BJ (cell line): ENCODE measurements at places on chromosomes 7 and 10.
A peak's percentile ranks its signal among the peaks of the same experiment; 100 is the strongest.

DNA sequence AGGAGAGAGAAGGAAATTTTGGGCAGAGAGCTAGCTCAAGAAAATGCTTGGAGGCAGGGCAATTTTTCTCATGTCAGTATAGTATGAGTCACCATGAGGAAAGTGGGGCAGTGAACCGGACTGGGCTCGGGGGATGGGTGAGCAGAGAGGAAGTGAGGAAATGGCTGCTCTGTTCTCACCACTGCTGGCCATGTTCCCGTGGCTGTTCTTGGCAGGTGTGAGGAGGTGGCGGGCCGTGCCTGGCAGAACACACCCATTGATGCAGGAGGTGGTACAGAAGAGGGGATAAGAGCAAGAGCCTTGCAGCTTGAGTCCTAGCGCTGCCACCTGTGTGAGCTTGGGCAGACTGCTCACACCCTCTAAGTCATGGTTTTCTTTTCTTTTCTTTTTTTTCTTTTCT lies 304.4 kb upstream of the LYZL1 start:
- peak; percentile 73 for DNase-seq

GRCh38 chr7:33494474-33494873 lies 365.1 kb downstream of the BBS9 start:
- peak; percentile 25 for DNase-seq

DNA sequence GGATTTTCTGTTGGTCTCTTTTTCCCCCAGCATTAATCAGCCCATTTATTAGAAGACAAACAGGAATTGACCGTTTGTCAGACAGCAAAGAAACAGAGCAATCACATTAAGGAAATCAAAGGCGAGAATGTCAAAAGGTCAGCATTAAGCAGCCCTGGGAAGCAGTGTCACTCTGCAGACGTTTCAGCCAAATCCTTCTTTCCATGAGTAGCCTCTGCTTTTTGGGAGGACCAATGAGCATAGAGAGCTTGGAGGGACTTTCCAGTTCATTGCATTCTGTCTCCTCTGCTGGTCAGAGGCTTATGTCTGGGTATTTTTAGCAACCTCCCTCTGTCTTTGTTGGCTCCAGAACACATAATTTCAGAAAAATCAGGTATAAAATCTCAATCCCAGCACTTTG lies 481.4 kb downstream of the GALNT17 start:
- no peak for DNase-seq

DNA sequence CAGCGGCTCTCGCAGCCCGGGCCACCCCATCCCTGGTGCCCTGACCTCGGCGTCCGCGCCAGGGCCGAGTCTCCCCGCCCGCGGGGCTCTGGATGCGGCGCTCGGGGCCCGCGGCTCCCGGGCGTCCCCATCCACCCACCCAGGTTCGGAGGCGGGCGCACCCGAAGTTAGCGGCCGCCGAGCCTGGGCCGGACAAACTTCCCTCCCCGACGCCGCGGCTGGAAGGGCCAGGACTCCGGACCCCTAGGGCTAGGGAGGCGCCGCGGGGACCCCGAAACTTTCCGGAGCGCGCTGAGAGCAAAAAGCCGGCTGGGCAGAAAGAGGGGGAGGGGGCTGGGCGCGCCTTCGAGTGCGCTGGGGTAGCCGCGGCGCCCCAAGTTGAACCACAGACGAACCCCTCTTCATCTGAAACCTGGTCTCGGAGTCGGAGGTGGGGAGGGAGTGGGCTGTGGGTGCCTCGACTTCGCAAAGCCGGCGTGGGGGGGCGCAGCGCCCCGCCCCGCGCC lies 3.7 kb upstream of the ELFN1 start:
- no peak for DNase-seq

- DNase-seq, result no peak
Measured at GRCh38 chr7:69173341-69173740, 424.9 kb upstream of the AUTS2 start.

DNA sequence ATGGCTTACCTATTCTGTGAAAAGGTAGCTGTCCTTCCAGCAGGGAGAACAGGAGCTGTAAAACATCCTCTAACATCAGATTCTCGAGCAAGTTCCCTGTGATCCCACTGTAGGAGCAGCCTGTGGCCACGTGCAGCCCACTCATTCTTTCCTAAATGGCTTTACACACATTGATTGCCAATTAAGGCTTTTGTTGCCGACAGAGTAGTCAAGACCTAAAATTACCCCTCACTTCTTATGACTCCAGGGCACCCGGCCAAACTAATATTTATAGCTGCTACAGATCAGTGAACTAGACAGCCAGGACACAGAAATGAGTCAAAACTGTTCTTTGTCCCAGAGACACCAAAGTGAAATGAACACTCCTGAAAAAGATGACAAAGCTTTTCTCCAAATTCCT lies 832.1 kb downstream of the SORCS3 start:
- no peak for DNase-seq

GRCh38 chr7:102814025-102814471 lies 65.2 kb downstream of the FAM185A start:
- peak; percentile 15 for DNase-seq

- no peak for DNase-seq
Measured at GRCh38 chr7:32048970-32049491, 21.2 kb downstream of the PDE1C start.

DNA sequence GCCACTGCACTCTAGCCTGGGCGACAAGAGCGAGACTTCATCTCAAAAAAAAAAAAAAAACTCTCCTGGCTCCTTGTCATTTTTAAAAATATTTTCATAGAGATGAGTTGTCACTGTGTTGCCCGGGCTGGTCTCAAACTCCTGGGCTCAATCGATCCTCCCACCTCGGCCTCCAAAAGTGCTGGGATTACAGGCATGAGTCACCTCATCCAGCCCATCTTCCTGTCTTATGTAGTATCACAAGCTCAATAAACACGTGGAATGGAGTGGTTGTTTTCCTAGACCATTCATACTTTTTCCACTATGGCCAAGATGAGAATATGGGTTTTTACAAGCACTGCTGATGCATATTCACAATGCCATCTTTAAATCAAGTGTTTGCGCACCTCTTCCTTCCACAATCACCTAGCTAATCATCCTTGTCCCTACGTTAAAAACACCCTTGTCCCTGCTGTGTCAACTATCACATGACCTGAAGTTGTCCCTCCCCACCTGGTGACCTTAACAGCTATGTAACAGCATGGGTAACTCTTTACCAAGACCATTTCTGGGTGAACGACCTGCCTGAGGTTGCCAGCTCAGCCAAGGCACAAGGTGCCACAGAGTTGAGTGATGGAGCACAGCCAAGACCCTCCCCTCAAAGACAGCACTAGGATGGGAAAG lies 21.3 kb downstream of the DLG5 start:
- no peak for DNase-seq

DNA sequence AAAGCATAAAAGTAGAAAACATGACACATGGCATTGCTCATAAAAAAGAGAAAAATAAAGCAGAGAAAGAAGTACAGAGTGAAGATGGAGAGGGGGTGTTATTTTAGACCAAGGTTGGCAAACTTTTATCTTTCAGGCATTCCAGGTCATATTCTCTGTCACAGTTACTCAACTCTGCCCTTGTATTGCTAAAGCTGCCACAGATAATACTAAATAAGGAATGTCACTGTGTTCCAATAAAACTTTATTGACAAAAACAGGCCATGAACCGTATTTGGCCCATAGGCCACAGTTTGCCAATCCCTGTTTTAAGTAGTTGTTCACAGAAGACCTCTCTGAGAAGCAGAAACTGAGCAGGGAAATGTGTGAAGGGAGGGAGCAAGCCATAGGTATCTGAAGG lies 167.4 kb downstream of the GLI3 start:
- DNase-seq, result no peak

DNA sequence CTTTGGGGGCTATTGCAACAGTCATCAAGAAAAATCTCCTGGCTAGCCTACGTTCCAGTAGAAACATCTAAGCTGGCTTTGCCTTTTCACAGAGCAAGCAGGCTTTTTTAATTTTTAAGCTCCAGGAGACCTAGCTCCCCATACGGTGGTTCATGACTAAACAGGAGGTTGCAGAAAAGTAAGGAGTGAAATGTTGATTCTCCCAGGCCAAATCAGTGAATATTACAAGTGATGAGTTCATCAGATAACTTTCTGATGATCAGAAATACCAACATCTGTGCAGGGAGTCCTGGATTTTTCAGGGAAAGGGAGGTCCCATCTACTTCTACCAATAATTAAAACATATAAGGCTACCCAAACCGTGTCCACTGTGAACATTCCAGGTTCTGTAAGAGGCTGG lies 477.3 kb upstream of the CELF2 start:
- no peak for DNase-seq

DNA sequence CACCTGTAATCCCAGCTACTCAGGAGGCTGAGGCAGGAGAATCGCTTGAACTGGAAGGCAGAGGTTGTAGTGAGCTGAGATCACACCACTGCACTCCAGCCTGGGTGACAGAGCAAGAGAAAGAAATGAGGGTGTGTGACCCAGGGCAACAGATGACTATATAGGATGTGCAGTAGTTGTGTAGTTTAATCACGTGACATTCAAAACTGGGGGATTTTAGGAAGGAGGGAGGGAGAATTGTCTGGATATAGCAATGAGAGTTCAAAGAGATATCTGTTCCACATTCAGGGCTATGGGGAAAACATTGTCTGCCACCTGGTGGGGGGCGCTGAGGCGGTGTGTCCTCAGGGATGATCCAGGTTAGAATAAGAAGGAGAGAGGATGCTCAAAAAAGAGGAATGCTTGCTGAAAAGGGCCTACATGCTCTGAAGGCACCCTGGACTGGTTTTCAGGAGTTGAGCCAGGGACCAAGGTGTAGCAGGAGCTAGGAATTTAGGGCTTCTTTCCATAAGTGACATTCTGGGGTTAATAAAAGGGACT lies 7.8 kb upstream of the ZYX start:
- DNase-seq, result no peak
